ENCODE measurements at places on chromosomes 7 and 10. TPM values are rescaled to one million over a fixed set of nuclear protein-coding genes. Genes with fewer than 3 reads are reported as not detected.
A peak's percentile ranks its signal among the peaks of the same experiment; 100 is the strongest.

Gene SFRP5
- 0.48 TPM for total RNA-seq

Gene BCAP29
- 50.6 TPM for total RNA-seq

Gene ENTPD1
- 141 TPM for total RNA-seq

Gene SMARCD3
- 59.0 TPM for total RNA-seq

Gene SRRM3
- 3.1 TPM for total RNA-seq

GRCh38 chr10:88062385-88062784 lies 199.0 kb downstream of the PTEN start:
- DNase-seq = no peak

DNA sequence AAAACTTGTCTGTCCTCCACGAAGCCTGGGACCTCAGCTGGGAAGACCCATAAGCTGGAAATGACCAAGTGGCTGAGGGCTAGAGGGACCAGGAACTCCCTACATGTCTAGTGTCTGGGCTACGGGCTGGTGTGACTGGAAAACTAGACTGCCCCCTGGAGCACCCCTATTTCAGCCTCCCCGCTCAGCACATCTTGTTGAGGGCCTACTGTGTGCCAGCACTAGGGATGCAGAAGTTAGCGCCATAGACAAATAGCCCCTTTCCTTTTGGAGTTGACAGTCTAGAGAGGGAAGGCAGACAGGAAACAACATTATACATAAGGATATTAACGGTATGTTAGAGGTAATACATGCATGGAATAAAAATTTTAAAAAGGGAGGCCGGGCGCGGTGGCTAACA lies 74.5 kb downstream of the TEX36 start:
- DNase-seq = no peak

GRCh38 chr10:117555863-117556262 lies 13.3 kb downstream of the EMX2 start:
- no peak for DNase-seq

- DNase-seq = peak; percentile 17
These were observed 191.7 kb downstream of the CXCL12 start for GRCh38 chr10:44193166-44193565.

GRCh38 chr10:93954726-93955363 lies 38.9 kb upstream of the PLCE1 start:
- no peak for DNase-seq

GRCh38 chr7:92333866-92334265 lies 88.1 kb downstream of the ANKIB1 start:
- DNase-seq = no peak

- no peak for DNase-seq
These were observed 59.7 kb upstream of the CCDC71L start for GRCh38 chr7:106720641-106721040.

DNA sequence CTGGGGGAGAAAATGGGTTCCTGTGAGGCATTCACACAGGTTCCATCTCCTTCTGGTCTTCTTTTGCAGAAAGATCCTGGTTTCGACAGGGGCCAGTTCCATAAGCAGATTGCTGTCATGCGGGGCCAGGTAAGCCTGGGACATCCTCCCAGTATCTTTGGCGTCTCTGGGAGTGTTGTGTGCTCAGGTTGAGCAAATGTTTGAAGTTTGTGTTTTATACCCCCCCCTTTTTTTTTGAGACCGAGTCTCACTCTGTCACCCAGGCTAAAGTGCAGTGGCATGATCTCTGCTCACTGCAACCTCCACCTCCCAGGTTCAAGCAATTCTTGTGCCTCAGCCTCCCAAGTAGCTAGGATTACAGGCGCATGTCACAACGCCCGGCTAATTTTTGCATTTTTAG lies 20.0 kb downstream of the AVPI1 start:
- DNase-seq = no peak

GRCh38 chr10:20233423-20233822 lies 417.2 kb downstream of the PLXDC2 start:
- no peak for DNase-seq

GRCh38 chr10:109393425-109393824 lies 529.9 kb downstream of the XPNPEP1 start:
- peak; percentile 69 for DNase-seq

DNA sequence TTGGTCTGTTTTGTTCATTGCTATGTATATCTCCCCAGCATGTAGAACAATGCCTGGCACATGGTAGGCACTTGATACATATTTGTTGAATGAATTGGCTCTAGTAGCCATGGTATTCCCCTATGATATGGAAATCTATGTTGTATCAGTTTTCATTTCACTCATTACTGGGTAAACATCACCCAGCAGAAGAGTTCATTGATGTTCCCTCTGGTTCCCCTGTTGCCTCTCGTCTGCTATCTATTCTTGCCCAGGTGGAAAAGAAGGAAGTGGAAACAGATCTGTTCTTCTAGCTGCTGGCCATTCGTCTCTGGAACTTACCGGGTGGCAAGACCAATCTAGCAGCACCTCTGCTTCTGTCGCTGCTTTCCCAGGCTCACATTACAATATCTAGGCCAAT lies 71.5 kb downstream of the LRRC4 start:
- DNase-seq = no peak

DNA sequence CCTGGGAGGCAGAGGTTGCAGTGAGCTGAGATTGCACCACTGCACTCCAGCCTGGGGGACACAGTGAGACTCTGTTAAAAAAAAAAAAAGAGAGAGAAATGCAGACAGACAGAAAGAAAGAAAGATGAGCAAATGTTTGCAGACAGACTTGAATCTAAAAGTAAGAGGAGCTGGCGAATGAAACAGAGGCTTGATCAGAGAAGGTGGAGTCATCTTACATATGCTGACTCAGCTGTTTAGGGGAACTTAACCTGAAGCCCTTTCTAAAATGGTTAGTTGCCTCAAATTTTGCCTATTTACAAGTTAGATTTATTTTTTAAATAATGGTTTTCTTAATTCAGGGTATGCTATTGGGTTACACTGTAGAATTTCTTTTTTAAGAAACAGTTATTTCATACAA lies 5.4 kb downstream of the FAM171A1 start:
- DNase-seq = no peak

DNA sequence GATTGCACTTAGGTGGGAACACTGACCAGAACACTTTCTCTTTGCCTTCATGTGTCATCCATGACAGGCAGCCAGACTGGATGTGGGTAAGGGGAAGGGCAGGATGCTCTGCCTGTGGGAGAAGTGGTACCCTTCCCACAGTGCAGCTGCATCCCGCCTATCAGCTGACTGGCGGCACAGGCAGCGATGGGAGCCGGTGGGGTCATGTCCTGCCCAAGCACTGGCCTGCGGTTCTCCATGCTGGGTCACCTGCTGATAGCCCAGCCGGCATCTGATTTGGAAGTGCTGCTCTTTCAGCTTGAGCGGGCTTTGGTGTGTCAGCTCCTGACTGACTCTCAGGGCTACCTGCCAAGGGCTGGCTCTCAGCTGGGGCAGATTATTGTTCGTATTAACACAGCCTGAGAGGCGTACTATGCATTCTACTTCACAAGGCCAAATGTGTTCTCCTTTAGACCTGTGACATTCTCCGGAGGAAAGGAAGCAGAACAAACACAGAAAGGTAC lies 105.2 kb upstream of the PDLIM1 start:
- no peak for DNase-seq
